ENCODE measurements at places on chromosomes 5 and 9. TPM values are rescaled to one million over a fixed set of nuclear protein-coding genes. Genes with fewer than 3 reads are reported as not detected.

Gene FIBCD1
- not detected for total RNA-seq

Gene NUTM2G
- total RNA-seq = not detected

Gene RANBP17
- total RNA-seq = 20.6 TPM

Gene PDZD2
- 0.33 TPM for total RNA-seq

Gene ANKRD34B
- under 0.01 TPM for total RNA-seq

Gene PAPPA
- total RNA-seq = 0.09 TPM

Gene QRFP
- total RNA-seq = not detected
